ENCODE measurements at places on chromosomes 5 and 9. TPM values are rescaled to one million over a fixed set of nuclear protein-coding genes. Genes with fewer than 3 reads are reported as not detected.

DNA sequence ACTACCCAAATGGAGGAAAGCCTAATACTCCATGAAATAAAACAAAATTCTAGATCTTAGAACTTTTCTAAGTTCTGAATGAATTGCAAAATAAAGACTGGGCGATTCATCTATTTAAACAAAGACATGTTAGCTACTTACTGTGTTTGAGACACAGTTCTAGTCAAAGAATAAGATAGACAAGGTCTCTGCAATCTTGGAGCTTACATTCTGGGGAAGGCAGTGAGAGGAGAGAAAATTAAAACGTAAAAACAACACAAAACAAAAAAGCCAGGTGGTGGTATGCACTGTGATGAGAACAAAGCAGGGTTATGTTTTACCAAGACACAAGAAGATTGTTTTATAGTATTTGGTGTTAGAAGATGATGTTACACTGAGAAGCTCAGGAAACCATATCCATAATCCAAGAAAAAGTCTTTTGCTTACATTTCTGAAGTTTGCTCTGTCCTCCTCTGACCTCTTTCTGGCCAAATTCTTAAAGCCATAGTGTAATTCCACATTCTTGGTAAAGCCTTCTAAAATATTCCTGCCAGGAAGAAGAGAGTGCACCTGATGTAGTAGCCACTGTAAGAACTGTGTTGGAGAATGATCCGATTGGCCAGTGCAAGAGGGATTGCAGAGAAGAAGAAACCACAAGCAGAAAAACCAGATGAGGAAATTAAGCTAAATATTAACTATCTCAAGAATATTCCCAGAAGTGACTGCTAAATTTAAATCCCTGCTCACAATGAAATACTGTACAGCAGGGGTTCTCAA lies 218.4 kb downstream of the PCSK1 start:
- H3K27ac ChIP-seq: no peak overlapping the region
- H3K4me3 ChIP-seq: no peak overlapping the region
- peaks cover 4% of the 10 kb centered on the region for H3K4me1 ChIP-seq
- peaks cover 12% of the 10 kb centered on the region for H3K27me3 ChIP-seq
- no peaks in the 10 kb centered on the region for H3K36me3 ChIP-seq

DNA sequence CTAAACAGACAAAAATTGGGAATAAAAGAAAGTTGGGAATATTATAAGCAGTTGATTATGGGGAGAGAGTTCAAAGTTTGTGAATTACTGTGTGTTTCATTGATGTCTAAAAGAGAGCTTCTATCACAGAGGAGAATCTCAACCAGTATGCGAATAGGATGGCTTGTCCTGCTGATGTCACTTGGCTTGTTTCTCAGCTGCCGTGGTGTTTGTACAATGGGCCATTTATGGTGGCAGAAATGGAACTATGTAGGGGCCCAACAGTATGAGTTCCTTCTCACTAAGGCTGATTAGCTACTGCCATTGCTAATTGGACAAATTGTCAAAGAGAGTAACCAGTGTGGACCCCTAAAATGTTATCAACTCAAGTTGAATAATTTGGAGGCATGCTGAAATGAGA lies 103.9 kb downstream of the ST8SIA4 start:
- H3K27ac ChIP-seq: no peak overlapping the region
- ATAC-seq: no peak
- no peaks in the 10 kb centered on the region for H3K27me3 ChIP-seq
- no peak overlapping the region for H3K4me3 ChIP-seq

- no peaks in the 10 kb centered on the region for H3K4me1 ChIP-seq
- no peaks in the 10 kb centered on the region for H3K36me3 ChIP-seq
- no peak overlapping the region for H3K27ac ChIP-seq
- no peak for ATAC-seq
- H3K4me3 ChIP-seq: no peak overlapping the region
These were observed 22.6 kb upstream of the TGFBI start for GRCh38 chr5:136006164-136006563.

GRCh38 chr5:130135506-130135905 lies 231.2 kb downstream of the CHSY3 start:
- no peak overlapping the region for H3K4me3 ChIP-seq
- ATAC-seq: no peak
- H3K36me3 ChIP-seq: no peaks in the 10 kb centered on the region
- H3K27ac ChIP-seq: no peak overlapping the region

DNA sequence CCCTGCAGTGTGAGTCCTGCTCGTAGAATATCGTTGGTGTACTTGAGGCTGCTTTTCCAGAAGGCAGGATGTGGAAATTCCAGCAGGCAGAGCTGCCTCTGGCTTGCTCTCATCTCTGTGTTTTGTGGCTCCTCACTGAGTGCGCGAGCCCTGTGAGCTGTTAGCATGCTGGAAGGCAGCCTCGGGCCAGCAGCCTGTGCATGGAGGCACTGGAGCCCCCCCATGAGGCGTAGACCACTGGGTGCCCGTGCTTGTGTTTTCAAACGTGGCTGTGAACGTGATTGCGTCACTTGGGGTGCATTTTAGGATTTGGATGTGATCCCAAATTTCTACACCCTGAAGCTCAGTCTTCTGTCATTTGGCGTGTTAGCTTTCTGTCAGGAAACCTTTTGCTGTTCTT lies 3.2 kb downstream of the WDR5 start:
- no peak overlapping the region for H3K27ac ChIP-seq
- H3K36me3 ChIP-seq: peaks cover 70% of the 10 kb centered on the region
- no peak for ATAC-seq
- peak overlapping the region; percentile 89 for H3K4me3 ChIP-seq
- peaks cover 14% of the 10 kb centered on the region for H3K4me1 ChIP-seq
- no peaks in the 10 kb centered on the region for H3K27me3 ChIP-seq

DNA sequence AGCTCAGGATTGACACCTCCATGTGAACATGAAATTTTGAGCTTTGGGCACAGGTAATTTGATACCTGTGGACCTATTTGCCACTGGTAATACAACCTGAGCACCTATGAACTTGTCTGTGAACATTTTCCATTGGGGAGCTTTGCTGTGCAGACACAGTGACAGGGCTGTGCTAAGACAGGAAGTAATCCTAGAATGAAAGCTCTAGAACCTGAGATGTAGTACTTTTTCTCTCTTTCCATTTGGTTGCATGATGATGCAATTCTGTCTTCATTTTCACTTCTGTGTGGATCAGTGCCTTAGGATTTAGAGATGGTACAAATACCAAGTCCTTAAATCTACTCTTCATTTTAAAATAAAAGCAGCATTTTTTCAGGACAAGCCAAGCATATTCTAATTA lies 216.9 kb downstream of the NR3C1 start:
- ATAC-seq: peak; percentile 3
- H3K4me1 ChIP-seq: peaks cover 39% of the 10 kb centered on the region
- H3K36me3 ChIP-seq: peaks cover 5% of the 10 kb centered on the region
- H3K27me3 ChIP-seq: no peaks in the 10 kb centered on the region
- H3K4me3 ChIP-seq: no peak overlapping the region

DNA sequence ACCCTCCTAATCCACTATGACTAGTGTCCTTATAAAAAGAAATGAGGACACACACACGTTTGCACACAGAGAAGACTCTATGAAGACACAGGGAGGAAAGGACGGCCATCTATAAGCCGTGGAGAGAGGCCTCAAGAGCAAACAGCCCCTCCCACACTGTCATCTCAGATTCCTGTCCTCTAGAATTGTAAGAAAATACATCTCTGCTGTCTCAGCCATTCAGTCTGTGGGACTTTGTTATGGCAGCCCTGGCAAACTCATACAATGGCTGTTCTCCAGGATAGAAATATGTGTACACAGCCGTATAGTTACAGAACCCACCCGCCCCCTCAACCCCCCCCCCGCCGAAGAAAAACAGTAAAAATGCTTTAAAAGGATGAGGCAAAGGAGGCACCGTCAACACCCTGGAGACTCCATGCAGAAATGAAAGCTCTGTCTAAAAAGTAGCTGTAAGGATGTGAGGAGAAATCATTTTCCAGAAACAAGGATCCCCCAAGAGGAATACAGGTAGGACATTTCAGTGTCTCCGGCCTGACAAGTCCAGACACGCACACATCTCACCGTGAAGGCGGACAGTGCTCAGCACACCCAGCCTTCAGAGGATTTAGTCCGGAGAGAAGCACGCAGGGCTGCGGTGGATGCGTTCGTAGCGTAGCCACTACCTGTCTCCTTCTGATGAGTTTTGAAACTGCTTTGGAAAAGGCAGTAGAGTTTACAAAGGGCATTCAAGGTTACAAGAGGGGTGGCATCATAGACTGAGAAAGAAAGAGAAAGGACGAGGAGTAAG lies 110.8 kb upstream of the ERCC6L2 start:
- H3K4me1 ChIP-seq: no peaks in the 10 kb centered on the region
- H3K27ac ChIP-seq: no peak overlapping the region
- H3K4me3 ChIP-seq: no peak overlapping the region
- no peaks in the 10 kb centered on the region for H3K36me3 ChIP-seq
- ATAC-seq: no peak
- peaks cover under 1% of the 10 kb centered on the region for H3K27me3 ChIP-seq

DNA sequence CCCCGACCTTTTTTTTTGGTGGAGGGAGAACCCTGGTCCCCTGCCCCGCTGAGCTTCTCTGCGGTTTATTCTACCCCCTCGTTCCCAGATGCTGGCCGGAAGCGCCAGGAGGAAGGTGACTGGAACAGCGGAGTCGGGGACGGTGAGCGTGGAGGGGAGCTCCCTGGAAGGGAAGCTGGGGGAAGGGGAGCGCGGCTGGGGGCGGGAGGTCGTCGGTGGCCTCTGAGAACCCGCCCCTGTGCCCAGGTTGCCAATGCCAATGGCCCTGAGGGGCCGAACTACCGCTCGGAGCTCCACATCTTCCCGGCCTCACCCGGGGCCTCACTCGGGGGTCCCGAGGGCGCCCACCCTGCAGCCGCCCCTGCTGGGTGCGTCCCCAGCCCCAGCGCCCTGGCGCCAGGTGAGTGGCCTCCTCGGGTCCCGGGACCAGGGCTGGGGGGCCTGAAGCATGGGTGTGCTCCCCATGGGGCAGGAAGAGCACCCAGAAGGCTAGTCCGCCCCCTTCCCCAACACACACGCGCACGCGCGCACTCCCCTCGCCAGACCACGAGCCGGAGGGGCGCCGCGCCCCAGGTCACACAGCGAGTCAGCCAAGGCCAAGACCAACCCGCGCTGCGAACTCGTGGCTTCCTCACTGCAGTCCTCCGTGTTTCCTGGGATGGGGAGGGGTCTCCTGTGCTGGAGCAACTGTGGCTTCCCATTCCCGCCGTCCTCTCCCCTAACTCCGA lies 10.6 kb downstream of the MYOZ3 start:
- ATAC-seq: peak; percentile 54
- H3K36me3 ChIP-seq: no peaks in the 10 kb centered on the region
- no peak overlapping the region for H3K27ac ChIP-seq
- H3K27me3 ChIP-seq: peaks cover 4% of the 10 kb centered on the region
- H3K4me3 ChIP-seq: peak overlapping the region; percentile 63

DNA sequence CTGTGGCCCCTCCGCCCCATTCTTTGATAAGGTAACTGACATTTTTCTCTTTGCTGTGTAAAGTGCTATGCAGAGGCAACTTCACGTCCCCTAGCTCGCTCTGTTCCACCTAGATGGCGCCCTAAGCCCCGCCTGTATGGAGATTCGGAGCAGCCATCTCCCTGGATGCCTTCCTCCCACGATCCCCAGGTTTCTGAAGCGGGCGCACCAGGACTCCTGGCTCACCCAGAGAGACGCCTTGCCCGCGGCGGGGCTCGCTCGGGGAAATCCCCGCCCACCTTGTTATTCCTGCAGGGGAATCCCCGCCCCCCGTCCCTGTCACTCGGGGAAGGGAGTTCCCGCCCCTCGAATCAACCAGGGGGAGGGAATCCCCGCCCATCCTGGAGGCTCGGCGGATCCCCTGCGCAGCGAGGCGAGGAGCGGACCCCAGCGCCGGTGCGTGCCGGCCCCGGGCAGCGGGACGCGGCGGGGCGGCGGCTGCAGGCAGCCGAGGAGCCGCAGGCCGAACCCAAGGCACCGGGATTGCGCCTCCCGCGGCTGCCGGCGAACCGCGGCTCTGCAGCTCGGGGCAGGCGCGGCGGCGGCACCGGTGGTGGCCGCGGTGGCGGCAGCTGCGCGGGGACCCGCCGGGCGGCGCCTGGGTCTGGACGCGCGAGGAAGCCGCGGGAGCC lies at the start of gene PDZD2:
PDZD2 (plus strand) TSS at position 384 of the 671 bp plus-strand sequence.
- no peaks in the 10 kb centered on the region for H3K36me3 ChIP-seq
- H3K4me3 ChIP-seq: peak within 1 kb of the TSS; percentile 81
- H3K4me1 ChIP-seq: peaks cover 9% of the 10 kb centered on the region

DNA sequence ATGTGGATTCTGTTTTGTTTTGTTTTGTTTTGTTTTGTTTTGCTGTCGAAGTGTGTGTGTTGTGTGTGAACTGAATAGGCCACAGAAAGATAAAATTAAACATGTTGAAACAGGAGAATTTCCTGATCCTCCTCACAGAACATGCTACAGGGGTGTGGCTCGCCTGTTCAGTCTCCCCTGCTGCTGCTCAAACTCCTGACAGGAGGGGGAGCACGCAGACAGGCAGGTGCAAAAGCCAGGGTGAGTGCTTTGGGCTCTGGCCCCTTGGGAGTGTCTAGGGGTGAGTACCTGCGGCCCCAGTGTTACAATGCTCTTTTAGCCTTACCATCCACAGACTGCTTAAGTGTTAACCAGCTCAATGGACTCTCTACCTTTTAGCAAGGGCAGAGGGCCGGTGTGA lies 473.5 kb downstream of the MAT2B start:
- H3K27me3 ChIP-seq: no peaks in the 10 kb centered on the region
- H3K36me3 ChIP-seq: no peaks in the 10 kb centered on the region
- no peak for ATAC-seq
- H3K4me1 ChIP-seq: no peaks in the 10 kb centered on the region
- no peak overlapping the region for H3K4me3 ChIP-seq

- H3K4me1 ChIP-seq: peaks cover 7% of the 10 kb centered on the region
- no peak overlapping the region for H3K27ac ChIP-seq
- peaks cover 16% of the 10 kb centered on the region for H3K27me3 ChIP-seq
- H3K4me3 ChIP-seq: no peak overlapping the region
- no peaks in the 10 kb centered on the region for H3K36me3 ChIP-seq
These were observed 7.7 kb upstream of the CEP72 start for GRCh38 chr5:604391-604831.

DNA sequence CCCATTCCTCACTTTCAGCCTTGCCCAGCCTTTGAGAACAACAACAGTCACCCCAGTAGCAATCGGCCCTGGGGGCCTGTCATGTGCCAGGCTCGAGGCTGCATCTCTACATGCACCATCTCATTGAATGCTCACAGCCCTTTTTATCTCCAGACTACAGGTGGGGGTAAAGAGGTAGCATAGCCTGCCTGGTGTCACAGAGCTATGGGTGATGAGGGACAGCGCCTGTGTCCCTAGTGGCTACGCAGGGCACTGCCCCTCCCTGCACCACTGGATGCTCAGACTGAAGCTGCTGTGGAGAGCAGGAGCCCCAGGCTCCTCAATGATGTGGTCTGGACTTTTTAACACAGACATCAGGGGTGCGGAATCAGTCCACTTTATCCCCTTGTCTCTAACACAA lies 2.8 kb downstream of the CAMK2A start:
- peaks cover 4% of the 10 kb centered on the region for H3K27me3 ChIP-seq
- no peak overlapping the region for H3K27ac ChIP-seq
- no peaks in the 10 kb centered on the region for H3K4me1 ChIP-seq
- H3K4me3 ChIP-seq: no peak overlapping the region
- no peak for ATAC-seq

NRG2 gene
- 0.11 TPM for total RNA-seq

FOXD4 gene
- 0.22 TPM for total RNA-seq

IL4 gene
- not detected for total RNA-seq

GLDC gene
- total RNA-seq: 19.4 TPM

NAIF1 gene
- 9.0 TPM for total RNA-seq

TMOD1 gene
- total RNA-seq: 2.0 TPM

FAM163B gene
- not detected for total RNA-seq

NOXA1 gene
- 0.39 TPM for total RNA-seq

BRINP1 gene
- total RNA-seq: not detected

All from activated T-helper 17 cell treated with anti-CD3 and anti-CD28 coated beads, Interleukin-2, amount 50 U/mL, for 72 hours (primary cell).